Panc1 (cell line): ENCODE measurements at places on chromosomes 3 and 15. TPM values are rescaled to one million over a fixed set of nuclear protein-coding genes. Genes with fewer than 3 reads are reported as not detected.

TGM5 gene
- total RNA-seq, result not detected

DNA sequence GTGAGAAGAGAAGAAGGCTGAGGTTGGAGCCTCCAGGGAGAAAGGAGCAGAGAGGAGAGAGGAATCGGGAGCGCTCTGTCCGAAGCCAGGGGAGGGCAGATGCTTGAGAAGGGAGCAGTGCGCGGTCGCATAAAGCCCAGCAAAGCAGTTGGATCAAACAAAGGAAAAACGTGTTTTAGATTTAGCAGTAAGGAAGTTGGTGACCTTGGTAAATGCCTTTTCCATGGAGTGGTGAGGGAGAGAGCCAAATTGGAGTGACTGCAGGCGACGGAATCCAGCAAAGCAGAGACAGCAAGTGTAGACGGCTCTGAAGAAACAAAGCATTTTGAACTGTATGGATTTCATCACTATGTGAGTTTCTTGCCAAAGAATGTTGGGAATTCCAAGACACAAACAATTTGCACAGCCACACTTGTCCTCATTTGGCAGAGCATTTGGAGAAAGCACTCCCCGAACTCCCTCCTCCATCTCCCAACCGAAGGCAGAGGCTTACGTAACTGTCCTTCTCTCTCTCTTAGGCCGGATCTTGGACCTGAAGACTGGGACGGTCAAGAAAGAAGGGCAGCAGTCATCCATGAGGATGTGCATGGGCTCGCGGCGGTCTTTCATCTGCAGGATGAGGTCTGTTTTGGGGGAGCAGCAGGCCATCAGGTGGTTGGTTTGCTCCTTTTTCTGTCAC, 103.6 kb downstream of the ARNT2 start:
- DNase-seq, result no peak

DNA sequence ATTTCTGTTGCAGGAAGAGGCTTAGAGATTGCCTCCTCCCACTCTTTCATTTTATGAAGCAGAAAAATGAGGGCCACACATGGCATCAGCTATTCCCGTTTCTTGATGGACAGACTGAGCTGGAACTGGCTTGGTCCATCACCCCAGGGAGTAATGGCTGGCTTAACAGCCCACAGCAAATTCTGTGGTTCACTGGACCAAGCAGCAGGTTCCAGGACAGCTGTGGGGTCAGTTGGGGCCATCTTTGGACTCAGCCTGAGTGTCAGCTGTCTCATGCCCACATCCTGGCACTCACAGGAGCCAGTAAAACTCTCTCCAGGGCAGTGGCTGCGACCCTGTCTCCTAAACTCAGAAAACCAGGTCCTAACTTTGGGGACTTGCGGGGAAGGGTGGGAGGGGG, 36.5 kb downstream of the ZDHHC19 start:
- DNase-seq, result no peak

ERC2 gene
- 0.33 TPM for total RNA-seq

GRCh38 chr15:69126054-69126469, 34.4 kb upstream of the GLCE start:
- no peak for DNase-seq

KLF15 gene
- total RNA-seq, result 0.10 TPM

GRCh38 chr3:182910936-182911781, 69.2 kb downstream of the DCUN1D1 start:
- no peak for DNase-seq

GRCh38 chr3:192804502-192804901, 77.2 kb upstream of the FGF12 start:
- no peak for DNase-seq

DNA sequence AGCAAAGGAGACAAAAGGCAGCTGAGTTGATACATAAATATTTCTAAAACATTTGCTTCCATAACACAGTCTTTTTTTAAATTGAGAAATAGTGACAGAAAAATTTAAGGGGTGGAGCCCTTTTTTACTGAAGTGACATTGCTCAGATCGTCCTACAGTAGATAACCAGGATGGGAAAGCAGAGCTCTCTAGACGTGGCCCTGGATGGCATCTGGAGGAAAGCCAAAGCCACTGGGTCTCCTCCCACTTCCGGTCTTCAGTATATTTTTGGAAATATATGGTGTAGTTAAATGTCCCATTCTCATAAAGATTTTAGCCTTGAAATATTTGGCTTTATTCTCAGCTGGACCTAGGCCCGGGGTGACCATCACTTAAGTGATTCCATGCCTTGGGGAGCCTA, 326.1 kb downstream of the ZNF621 start:
- DNase-seq, result no peak
